ENCODE measurements at places on chromosomes 16 and 17. TPM values are rescaled to one million over a fixed set of nuclear protein-coding genes. Genes with fewer than 3 reads are reported as not detected.

DNA sequence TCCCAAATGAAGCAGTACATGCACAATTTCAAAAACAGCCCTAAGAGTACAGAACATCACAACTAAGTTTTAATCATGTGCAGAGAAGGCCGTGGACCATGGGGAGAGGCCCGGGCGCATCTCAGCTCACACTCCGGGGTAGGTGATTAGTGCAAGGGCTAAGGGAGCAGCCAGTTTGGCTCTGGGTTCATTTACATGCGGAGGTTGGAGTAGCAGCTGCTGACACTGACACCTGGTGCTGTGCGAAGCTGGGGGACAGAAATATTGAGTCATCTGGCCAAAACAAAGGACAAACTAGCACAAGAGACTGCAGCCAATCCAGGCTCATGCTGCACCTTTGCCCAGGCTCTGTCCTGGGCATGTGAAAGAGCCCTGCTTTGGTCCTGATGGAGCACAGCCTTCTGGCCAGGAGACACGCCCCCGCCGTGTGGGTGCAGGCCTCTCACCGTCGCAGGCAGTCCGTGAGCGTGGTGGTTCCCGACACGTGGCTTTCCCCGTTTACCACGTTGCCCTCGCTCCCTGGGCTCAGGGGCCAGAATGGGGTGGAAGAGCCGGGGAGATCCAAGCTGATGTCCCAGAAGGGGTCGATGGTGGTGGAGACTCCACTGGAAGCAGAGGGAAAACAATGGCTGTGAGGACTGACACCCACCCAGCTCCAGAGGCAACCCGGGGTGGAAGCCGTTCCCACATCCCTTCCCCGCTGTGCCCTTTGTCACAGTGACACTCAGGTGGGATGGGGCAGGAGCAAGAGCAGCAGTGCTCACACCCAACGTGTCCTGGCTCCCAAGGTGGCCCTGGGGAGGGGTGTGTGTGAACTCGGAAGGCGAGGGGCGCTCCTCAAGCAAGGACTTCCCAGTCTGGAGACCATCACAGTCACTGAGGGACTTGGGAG, 31.9 kb downstream of the USP22 start:
- no peaks in the 10 kb centered on the region for H3K27me3 ChIP-seq
- H3K27ac ChIP-seq: peak overlapping the region; percentile 70
- no peak overlapping the region for H3K4me3 ChIP-seq
- no peaks in the 10 kb centered on the region for H3K36me3 ChIP-seq
- no peak for ATAC-seq

- no peak overlapping the region for H3K4me3 ChIP-seq
- peaks cover 24% of the 10 kb centered on the region for H3K27me3 ChIP-seq
- H3K27ac ChIP-seq: no peak overlapping the region
- no peak for ATAC-seq
Observed at GRCh38 chr17:33322063-33322462, 29.0 kb upstream of the ASIC2 start.

- H3K27me3 ChIP-seq: no peaks in the 10 kb centered on the region
- H3K4me3 ChIP-seq: no peak overlapping the region
- peak overlapping the region; percentile 48 for H3K27ac ChIP-seq
- H3K36me3 ChIP-seq: no peaks in the 10 kb centered on the region
Observed at GRCh38 chr17:55567240-55568214, 56.3 kb upstream of the SMIM36 start.

Gene CTRB1
- not detected for total RNA-seq

Gene GLOD4
- 119 TPM for total RNA-seq

Gene IL21R
- total RNA-seq: not detected
